ENCODE measurements at places on chromosomes 5 and 9.

- DNase-seq, result no peak
These were observed 363 bp upstream of the MAMDC2 start for GRCh38 chr9:70043285-70043684.

DNA sequence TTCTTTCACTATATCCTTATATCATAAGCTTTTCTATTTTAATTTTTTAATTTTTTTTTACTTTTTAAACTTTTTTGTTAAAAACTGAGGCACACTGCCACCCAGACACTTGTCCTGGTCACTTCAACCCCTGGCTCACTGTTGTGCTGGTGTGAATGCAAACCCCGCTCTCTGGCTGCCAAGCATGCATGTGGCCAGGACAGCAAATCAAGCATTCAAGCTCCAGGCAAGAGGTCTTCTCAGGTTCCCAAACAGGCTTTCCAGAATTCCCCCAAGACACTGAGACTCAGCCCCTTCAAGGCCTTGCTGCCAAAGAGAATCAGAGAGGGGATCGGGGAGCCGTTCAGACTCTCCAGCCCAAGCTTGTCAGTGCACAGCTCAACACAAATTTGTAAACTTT is 139.9 kb downstream of the FANCC start:
- DNase-seq, result no peak

- DNase-seq, result no peak
These were observed 486.2 kb upstream of the DAP start for GRCh38 chr5:11247224-11247623.

GRCh38 chr5:147369742-147370374 is 135.0 kb downstream of the STK32A start:
- DNase-seq, result peak; percentile 46
